ENCODE measurements at places on chromosomes 16 and 17.
A peak's percentile ranks its signal among the peaks of the same experiment; 100 is the strongest.

- no peaks in the 10 kb centered on the region for H3K27me3 ChIP-seq
- H3K4me1 ChIP-seq = peaks cover 26% of the 10 kb centered on the region
- no peak overlapping the region for H3K4me3 ChIP-seq
- DNase-seq = no peak
- H3K27ac ChIP-seq = no peak overlapping the region
- H3K36me3 ChIP-seq = peaks cover 47% of the 10 kb centered on the region
These were observed 2.1 kb downstream of the NME1 start for GRCh38 chr17:51155416-51155815.

GRCh38 chr16:10504404-10504885 is 76.0 kb downstream of the EMP2 start:
- no peak for DNase-seq
- no peaks in the 10 kb centered on the region for H3K36me3 ChIP-seq
- no peak overlapping the region for H3K27ac ChIP-seq
- H3K4me1 ChIP-seq = no peaks in the 10 kb centered on the region
- H3K4me3 ChIP-seq = no peak overlapping the region
- H3K27me3 ChIP-seq = no peaks in the 10 kb centered on the region

DNA sequence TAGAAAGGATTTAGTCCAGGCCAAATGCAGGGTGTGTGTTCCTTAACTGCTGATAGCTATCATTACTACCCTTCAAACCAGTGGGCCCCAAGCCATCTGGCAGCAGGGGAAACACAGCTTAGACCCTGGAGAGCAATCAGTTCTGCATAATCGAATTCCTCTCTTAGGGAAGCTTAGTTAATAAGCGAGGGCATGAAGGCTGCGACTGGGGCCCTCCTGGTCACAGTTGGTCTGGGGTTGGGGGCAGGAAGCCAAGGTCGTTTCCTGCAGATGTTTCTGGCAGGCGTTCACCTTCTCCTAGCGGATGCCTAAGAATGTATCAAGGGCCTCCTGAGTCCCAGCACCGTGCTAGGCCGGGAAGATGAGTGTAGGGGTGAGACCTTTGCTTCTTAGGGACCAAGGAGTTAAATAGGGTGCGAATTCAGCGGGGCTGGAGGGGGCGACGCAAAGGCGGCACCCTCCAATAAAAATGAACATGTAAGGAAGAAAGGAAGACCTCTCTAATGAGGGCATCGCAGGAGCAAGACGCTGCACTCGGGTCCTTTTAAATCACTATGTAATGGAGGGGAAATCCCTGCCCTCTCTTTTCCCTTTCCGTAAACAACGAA is 16.5 kb upstream of the EEF2K start:
- DNase-seq = peak; percentile 39
- H3K27ac ChIP-seq = no peak overlapping the region
- peak overlapping the region; percentile 79 for H3K4me3 ChIP-seq
- no peaks in the 10 kb centered on the region for H3K36me3 ChIP-seq
- H3K27me3 ChIP-seq = no peaks in the 10 kb centered on the region

DNA sequence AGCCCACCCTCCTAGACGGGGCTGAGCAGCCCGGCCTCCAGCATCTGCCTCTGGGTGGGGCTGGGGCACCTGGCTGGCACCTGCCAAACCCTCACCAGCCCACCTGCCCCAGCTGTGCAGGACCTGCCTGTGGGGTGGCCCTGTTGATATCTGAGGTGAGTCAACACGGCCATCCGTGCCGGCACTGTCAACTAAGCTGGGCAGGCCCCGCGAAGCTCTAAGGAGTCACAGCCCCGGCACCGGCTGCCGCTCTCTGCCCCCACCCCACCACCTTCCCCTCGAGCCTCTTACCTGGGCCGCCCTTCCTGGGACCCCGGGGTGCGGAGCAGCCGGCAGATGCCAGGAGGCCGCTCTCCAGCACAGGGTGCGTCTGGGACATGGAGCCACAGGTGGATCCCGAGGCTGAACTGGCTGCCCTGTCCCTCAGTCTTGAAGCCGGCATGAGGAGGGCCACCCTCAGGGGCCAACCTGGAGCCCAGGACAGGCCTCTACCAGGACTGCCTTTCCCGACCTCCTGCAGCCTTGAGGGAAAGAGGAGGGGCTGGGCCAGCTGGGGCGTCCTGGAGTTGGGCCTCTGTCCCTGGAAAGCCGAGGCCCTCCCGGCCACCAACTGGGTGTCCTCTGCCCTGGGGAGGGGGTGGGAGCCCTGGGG is 515 bp downstream of the CBFA2T3 start:
- peaks cover 18% of the 10 kb centered on the region for H3K4me1 ChIP-seq
- H3K27me3 ChIP-seq = no peaks in the 10 kb centered on the region
- no peak for DNase-seq
- H3K36me3 ChIP-seq = no peaks in the 10 kb centered on the region
- no peak overlapping the region for H3K4me3 ChIP-seq

DNA sequence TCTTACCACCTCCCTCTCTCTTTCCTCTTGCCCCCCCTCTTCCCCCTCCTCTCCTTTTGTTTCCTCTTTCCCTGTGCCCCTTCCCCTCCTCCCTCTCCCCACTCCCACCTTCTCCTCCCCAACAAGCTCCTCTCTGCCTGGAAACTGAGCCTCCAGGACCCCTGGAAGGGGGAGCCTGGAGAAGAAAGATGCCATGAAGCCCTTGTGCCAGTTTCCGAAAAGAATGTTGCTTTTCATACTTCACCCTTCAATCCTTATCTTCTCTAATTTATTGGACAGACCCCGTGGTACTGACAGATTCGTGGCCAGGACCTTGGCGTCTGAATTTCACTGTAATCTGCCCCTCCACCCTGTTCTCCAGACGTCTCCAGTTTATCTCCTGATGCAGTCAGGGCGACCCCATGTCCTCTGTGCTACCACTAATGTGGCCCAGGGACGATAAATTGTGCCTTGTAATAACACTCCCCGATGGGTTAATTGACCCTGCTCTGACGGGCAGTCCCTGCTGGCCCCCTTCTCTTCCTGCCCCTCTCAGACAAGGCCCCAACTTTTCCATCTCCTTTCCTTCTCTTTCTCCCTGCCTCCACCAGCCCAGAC is 138.4 kb upstream of the GSE1 start:
- no peaks in the 10 kb centered on the region for H3K27me3 ChIP-seq
- no peak overlapping the region for H3K4me3 ChIP-seq
- peaks cover 13% of the 10 kb centered on the region for H3K4me1 ChIP-seq
- DNase-seq = no peak
- H3K27ac ChIP-seq = no peak overlapping the region

All from DND-41 (cell line).